ENCODE measurements at places on chromosomes 1 and 21.

- DNase-seq = no peak
Observed at GRCh38 chr1:172460887-172461315, 17.0 kb upstream of the PIGC start.

- DNase-seq = no peak
Observed at GRCh38 chr1:24052220-24052619, 59.7 kb downstream of the MYOM3 start.

- DNase-seq = no peak
Observed at GRCh38 chr1:234466945-234467344, 12.0 kb downstream of the TARBP1 start.

DNA sequence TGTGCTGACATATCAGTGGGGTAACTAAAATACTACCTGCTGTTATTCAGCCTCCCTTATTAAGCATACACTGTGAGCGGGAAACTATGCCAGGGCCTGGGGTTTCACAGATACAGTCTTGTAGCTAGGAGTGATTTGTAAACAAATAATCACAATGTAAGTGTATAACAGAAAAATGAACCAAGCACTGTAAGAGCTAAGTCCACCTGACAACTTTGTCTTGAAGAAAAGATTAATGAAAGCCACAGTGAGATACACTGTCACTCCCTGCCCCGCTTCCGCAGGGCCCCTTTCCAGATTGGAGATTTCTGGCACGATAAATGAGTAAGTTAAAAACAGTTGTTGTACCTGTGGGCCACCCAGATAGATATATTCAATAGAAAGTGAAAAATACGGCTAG lies 4.8 kb downstream of the RCAN3 start:
- DNase-seq = no peak

Data from WTC11 (cell line).